Activated CD4-positive, alpha-beta T cell treated with anti-CD3 and anti-CD28 coated beads, Interleukin-2, amount 10 ng/mL, durations not matched to agents 7 days and 5 days (primary cell): ENCODE measurements at places on chromosomes 2 and 18. TPM values are rescaled to one million over a fixed set of nuclear protein-coding genes. Genes with fewer than 3 reads are reported as not detected.

DNA sequence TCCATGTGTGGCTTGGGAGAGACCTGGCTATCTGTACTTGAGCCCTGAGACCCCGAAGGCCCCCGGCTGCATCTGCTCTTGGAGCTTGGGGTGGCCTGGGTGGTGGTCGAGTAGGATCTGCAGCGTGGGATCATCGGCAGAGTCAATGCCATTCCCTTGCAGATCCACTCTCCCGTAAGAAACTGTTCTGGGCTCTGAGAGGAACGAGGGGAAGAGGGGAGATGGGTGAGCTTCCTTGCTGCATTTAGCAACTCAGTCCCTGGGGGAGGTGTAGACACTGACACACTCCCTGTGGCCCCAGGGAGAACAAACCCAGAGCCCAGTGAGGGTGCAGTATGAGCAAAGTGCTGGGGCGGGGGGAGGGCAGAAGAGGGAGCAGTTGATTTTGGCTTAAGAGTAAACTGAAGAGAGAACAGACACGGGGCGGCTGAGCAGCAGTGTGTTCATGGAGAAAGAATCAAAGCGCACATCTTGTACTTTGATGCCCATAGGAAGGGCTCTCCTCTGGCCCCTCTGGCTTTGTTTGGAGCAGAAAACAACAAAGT lies 8.5 kb downstream of the GREB1 start:
- no peak for DNase-seq

GRCh38 chr2:200340508-200341224 lies 34.2 kb downstream of the SPATS2L start:
- no peak for DNase-seq

- DNase-seq: no peak
Observed at GRCh38 chr2:111159641-111160040, 38.9 kb downstream of the BCL2L11 start.

Gene GDF7
- total RNA-seq: not detected

DNA sequence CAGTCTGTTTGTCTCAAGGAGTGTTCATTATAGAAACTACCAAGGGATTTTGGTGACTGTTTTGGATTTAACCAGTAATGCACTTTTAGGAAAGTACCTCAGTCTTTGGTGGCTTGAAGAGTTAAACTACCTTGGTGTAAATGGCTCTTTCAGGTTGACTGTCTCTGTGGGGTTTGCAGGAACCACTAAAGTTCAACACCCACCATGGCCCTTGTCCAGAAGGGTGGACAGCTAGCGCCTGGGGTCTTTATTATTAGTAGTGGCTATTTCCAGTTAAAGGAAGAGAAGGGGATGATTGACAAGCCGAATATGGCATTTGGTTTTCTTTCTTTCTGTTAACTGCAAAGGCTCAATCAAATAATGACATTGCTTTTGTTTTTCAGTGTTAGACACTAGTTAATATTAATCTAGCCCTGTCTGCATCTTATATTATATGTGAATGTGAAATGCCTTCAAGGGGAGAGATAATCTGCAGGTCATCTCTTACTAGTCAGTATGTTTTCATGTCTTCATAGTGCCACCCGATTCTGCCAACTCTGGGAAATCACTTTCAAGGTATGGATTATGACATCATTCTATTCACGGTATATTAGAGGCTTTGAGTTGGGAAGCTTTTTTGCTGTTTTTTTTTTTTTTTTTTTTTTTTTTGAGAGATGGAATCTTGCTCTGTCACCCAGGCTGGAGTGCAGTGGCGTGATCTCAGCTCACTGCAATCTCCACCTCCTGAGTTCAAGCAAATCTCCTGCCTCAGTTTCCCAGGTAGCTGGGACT lies 56.4 kb downstream of the MAP4K4 start:
- no peak for DNase-seq

Gene BMP10
- not detected for total RNA-seq

DNA sequence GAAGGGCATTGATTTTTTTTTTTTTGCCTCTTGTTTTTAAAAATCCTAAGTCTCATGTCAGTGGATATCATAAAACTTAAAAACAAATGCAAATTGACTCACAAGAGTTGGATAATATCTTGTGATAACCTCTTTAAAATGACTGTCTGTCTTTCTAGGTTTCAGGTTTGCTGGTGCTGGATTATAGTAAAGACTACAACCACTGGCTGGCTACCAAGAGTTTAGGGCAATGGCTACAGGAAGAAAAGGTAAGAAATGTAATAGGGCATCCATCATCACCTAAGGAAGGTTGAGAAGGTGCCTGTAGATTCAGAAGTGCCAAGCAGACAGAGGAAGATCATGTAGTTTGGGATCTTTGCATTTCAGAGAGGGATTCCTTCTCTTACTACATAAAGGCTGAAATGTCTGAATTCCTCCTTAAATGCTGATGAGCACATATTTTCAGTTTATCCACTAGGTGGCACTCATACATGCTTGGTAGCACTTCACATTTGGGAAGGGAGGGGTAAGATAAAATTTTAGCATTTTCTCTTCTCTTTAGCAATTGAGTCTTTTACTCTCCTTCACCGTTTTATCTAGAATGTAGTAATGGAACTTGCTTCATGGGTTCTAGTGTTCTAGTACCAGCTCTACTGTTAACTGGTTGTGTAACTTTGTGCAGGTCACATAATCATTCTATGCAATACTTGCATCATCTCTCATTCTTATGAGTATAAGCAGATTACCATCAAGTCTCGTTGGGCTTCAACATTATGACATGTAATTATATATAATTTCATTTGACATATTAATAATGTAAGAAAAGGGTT lies 21.1 kb downstream of the CPS1 start:
- DNase-seq: peak; percentile 8

GRCh38 chr2:6999211-6999877 lies 82.1 kb downstream of the RNF144A start:
- no peak for DNase-seq

Gene GAL3ST2
- not detected for total RNA-seq

Gene AQP12B
- not detected for total RNA-seq

Gene UGT1A3
- total RNA-seq: not detected

Gene ABCG5
- not detected for total RNA-seq

Gene RPL37A
- total RNA-seq: 2,088 TPM

Gene CRYGD
- total RNA-seq: not detected

Gene SNTG2
- total RNA-seq: not detected

Gene EPG5
- total RNA-seq: 21.6 TPM

GRCh38 chr2:226649871-226650660 lies 149.6 kb downstream of the IRS1 start:
- peak; percentile 64 for DNase-seq

DNA sequence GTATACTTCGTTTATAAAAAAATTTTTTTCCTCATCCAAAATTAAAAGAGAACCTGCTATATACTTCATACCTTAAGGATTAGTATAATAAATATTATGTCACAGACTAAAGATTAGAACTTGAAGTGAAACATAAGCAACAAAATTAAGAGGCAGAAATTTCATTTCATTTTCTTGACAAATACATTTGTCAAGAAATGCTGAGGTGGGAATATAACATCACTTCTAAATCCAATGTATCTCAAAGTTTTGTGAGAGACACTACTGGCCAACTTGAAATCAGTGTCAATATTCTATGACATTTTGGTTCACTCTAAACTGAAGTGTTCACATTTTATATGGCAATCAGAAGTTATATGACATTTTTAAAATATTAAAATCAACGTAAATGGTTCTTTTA lies 43.8 kb downstream of the SCRN3 start:
- DNase-seq: no peak

Gene DYNAP
- not detected for total RNA-seq

GRCh38 chr2:152510621-152511020 lies 175.6 kb downstream of the FMNL2 start:
- DNase-seq: no peak

- DNase-seq: no peak
Observed at GRCh38 chr18:10927286-10927992, 221.9 kb downstream of the PIEZO2 start.

DNA sequence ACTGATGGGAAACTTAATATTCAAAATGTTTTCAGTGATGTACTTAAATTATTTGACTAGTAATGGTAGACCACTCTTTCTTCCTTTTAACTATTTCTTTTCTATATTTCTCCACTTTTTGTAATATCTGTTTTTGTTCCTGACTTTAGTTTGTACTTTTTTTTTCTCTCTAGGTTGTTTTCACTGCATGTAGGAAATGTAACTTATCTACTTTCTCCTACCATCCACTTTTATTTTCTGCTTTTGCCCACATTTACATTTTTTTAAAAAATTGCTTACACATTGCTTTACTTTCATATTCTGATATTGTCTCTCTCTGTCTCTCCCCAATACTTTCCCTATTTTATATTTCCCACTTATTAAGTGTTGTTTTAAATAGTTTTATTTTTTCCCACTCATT lies 47.0 kb downstream of the ZNF407 start:
- DNase-seq: no peak

DNA sequence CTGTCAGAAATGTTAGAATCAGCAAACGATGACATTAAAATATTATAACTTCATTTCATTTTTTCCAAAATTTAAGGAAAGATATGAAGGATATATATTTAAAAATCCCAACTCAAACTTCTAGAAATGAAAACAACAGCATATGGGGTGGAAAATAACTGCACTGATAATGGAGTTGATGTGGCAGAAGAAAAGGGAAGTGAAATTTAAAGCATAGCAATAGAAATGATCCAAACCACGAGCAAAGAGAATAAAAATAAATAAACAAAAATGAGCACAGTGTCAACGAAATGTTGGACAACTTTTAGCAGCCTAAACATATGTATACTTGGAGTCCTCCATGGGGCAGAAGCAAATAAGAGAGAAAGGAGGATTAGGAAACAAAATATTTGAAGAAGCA lies 280.2 kb downstream of the KCNJ3 start:
- DNase-seq: no peak

Gene CCL20
- total RNA-seq: not detected

DNA sequence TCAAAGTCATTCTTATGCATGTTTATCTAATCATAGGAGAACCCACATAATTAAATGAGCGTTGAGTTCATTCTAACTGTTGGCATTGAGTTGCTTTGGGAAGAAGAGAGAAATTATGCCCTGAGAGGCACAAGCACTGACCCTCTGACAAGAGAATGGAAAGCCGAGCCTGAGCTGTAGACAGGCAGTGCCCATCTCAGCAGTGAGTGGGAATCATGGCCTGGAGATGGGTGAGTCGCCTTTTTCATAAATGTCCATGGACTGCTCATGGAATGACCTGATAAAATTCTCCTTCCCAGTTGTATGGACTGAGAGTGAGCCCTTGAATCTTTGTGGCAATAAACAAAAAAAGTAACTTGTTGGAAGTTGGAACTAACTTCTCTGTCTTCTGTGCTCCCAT lies 21.4 kb upstream of the MYO3B start:
- no peak for DNase-seq

DNA sequence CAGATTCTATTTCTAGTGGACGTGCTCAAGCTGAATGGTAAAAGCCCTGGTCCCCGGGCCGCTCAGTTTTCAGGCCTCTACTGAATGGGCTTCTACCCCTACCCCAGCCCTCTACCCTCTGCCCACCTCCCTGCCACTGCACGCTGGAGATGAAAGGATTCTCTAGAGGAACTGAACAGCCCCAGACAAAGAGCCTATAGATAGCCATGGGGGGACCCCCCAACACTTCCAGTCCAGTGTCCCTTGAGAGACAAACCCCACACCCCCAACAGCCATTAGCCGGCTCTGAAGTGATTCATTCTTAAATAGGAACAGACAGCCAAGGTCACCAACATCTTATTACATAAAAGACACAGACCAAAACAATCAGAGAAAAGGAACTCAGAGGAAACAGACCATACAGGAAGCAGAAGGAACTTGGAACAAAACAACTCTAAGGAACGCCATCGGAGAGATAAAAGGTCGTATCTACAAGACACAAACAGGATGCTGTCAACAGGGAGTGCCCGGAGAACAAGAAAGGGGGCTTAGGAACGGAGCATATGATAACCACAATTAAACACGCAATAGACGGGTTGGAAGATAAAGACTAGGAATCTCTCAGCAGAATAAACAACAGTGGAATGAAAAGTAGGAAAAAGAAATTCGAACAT lies 23.5 kb downstream of the TMEM37 start:
- DNase-seq: no peak

Gene HOXD12
- total RNA-seq: not detected

Gene SERPINB11
- not detected for total RNA-seq

DNA sequence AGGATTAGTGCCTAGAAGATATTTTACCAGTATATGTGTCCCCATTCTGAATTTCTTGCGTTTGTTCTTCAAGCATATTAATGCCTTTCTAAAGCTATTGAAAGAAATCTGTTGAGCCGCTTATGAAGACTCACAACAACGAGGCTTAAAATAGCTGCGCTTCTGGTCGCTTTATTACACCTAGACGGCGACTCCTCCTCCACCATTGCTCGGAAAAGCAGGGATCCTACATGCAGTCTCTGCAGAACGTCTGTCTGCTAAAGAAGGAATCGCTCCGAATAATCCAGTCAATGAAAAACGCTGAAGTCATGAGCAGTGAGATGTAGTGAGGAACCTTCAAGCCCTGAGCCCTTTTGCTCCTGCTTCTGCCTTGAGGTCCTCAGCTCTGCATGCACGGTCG lies 94.8 kb upstream of the ZNF516 start:
- no peak for DNase-seq

- DNase-seq: no peak
Observed at GRCh38 chr2:199770716-199771115, 80.3 kb downstream of the FTCDNL1 start.

Gene WDR35
- 4.0 TPM for total RNA-seq

DNA sequence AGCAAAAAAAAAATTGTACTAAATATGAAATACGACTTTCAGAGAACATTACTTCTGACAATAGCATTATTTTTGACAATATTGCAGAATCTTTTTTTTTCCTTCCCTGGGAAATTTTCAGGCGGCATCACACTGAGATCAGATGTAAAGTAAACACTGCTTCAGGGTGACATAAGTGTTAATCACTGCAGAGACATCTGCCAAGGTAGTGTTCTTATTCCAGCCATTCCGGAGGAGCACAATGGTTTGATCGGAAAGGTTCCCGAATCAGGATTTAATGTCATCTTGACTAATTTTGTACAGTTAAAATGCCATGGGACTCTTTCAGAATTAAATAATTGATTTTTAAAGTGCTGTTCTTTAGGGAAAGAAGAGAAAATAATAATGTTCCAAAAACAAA lies 56.7 kb upstream of the ZNF236 start:
- no peak for DNase-seq

GRCh38 chr2:237998530-237998929 lies 31.7 kb downstream of the UBE2F start:
- peak; percentile 35 for DNase-seq

DNA sequence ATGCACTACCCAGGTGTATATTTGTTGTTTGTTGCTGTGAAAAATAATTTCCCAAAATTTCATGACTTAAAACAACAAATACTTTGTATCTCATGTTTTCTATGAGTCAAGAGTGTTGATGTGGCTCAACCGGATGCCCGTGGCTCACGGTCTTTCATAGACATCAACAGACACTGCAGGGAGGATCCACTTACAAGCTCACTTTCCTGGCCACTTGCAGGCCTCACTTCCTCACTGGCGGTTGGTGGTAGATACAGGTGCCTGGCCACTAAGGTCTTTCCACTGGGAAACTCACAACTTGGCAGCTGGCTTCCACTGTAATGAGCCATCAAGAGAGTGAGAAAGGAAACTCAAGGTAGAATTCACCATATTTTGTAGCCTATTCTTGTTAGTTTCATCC lies 662.9 kb downstream of the IRS1 start:
- no peak for DNase-seq

- no peak for DNase-seq
Observed at GRCh38 chr2:71932037-71932779, 215.5 kb downstream of the CYP26B1 start.

Gene DRC1
- not detected for total RNA-seq

Gene OXER1
- not detected for total RNA-seq

Gene TFPI
- not detected for total RNA-seq

GRCh38 chr2:197828464-197829135 lies 24.2 kb downstream of the PLCL1 start:
- DNase-seq: no peak

GRCh38 chr18:57951117-57951796 lies 92.8 kb upstream of the NEDD4L start:
- DNase-seq: no peak

Gene PLCL1
- 1.6 TPM for total RNA-seq
